ENCODE measurements at places on chromosomes 3 and 15.

- no peak for DNase-seq
Observed at GRCh38 chr3:12472796-12473195, 11.5 kb upstream of the TSEN2 start.

- no peak for DNase-seq
Observed at GRCh38 chr3:194158942-194159439, 23.0 kb downstream of the HES1 start.

DNA sequence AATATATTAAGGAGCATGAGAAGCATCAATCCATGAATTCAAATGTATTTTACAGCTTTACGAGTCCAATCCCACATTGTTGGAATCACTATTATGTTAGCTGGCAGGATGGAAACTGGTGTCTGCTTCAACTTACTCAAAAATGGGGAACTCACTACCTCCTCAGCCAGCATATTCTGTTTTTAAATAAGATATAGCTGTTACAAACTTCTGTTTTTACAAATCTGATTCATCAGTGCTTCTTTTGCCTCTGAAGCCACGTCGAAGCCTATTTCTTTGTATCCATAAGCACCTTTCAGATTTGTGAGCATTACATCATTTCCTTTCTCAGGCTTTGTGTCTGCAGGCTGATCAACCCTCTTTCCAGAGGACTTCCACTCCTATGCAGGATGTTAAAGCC, 105.9 kb downstream of the TPRG1 start:
- DNase-seq: no peak

DNA sequence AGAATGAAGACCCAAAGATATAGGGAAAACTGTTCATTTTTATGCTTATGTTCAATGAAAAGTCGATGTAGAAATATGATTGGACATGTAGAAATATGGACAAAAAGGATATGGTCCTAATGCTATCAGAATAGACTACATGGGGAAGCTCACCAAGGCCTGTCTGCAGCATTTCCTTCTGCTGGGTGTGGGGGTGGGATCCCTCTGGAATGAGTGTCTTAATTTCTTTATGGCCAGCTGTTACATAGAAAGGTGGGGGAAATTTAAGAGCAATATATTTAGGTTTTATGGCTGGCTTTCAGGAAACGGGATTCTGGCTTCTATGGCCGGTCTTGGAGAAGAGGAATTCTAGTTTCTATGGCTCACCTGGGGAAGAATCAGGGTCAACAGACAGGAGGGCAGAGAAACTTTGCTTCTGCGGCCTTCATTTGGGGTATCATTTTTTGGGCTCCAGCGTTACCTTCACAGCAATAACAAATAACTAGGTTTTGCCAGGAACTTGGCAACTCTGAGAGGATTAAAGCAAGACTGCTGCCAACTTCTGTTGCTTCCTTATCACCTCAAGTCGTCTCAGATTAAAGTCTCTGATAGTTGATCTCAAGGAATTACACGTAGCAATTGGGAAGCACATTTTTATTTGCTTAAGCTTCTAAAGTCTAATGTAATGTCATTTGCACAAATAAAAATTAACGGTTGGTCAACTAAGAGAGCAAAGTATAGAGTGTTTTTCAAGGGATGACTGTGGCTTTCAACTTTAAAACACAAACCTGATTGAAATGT, 57.0 kb upstream of the GATM start:
- no peak for DNase-seq

GRCh38 chr3:128488991-128489673, 3.9 kb downstream of the GATA2 start:
- no peak for DNase-seq

- no peak for DNase-seq
Observed at GRCh38 chr3:58691997-58692396, 25.4 kb upstream of the FAM3D start.

GRCh38 chr3:177603148-177603603, 405.9 kb upstream of the TBL1XR1 start:
- DNase-seq: no peak

- DNase-seq: no peak
Observed at GRCh38 chr15:78064544-78064943, 13.0 kb downstream of the TBC1D2B start.

- no peak for DNase-seq
Observed at GRCh38 chr15:38176155-38176554, 76.5 kb upstream of the SPRED1 start.

DNA sequence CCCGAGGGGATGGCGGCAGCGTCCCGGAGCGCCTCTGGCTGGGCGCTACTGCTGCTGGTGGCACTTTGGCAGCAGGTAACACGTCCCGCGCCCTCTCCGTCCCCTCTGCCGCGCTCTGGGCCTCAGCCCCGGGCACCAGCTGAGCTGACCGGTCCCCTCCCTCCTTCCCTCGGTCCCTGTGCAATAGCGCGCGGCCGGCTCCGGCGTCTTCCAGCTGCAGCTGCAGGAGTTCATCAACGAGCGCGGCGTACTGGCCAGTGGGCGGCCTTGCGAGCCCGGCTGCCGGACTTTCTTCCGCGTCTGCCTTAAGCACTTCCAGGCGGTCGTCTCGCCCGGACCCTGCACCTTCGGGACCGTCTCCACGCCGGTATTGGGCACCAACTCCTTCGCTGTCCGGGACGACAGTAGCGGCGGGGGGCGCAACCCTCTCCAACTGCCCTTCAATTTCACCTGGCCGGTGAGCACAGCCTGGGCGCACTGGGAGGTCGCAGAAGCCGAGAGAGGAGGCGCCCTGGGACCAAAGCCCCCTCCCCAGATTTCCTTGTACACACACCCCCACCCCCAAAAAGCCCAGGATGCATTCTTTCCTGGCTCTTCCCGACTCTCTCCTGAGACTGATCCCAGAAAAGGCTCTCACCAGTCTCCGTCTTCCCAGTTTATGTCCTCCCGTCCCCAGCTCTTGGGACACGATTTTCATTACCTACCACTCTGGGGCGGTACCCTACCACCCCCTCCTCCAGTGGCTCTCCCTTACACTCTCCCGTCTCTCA, 705 bp downstream of the DLL4 start:
- DNase-seq: no peak

DNA sequence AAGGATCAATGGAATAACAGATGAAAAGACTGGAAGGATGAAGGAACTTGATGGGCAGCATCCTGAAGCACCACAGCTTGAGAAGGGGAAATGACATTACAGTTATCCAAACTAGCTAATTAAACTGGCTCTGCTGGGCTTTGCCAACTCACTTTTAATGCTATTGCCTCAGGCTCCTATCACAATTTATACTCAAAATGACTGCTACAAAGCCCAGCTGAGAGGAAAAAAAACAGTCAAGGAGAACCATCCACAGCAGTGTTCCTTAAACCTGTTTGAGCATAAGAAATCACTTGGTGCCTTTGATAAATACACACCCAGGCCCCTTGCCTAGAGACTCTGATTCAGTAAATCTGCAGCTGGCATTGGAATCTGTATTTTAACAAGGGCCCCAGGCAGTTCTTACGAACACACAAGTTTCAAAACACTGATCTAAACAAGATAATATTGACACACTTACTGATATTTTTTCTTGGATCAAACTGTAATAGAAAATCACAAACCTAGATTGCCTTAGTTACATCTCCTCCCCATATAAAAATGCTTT, 85.8 kb downstream of the MB21D2 start:
- no peak for DNase-seq

GRCh38 chr15:33357845-33358244, 47.1 kb downstream of the RYR3 start:
- no peak for DNase-seq

DNA sequence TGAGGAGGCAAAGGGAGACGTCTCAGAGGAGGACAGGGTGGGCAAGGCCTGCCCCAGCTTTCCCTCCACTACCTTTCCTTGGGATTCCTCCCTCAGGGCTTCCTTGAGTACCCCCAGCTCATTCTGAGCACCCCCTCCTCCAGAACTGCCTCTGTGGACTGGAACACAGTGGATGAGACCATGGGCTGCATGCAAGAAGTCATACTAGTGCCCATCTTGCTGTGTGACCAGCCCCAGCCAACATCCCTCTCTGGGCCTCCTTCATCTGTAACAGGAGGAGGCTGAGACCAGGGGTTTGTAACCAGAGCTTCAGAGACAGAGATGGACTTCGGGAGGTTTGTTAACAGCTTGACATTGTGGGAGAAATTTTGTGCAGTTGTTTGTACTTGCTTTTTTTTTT, 25.6 kb downstream of the FEM1B start:
- DNase-seq: no peak

DNA sequence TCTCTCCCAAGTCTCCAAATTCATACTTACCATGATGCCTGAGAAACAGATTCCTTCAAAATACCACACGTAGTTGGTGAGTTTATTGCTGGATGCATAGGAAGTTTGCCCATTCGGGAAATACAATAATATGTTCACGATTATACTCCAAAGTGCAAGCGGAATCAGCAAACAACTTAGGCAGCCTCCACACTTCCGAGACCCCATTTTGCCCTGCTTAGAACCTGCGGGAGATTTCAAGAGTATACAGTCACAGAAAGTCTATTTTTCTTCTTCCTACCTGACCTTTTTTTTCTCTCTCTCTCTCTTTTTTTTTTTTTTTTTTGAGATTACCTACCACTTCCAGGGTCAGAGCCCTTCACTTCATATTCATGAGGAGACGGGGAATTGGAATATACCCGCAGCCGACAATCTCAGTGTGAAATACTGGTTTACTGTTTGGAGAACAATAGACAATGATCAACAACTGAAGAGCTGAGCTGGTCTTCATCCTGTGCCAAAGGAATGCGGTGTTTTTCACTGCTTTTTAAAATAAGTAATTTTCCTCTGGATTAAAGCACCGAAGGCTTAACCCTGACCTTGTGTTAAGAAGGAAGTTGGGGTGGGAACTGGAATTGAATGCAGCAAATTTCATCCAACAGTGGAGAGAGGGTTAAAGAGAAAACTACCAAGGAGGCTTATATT, at the start of gene TM4SF18:
TSS of gene TM4SF18 (minus strand) at position 461 of the 684 bp plus-strand sequence. CDS start at position 207, 254 bp downstream.
- no peak for DNase-seq

Measured in NCI-H1092 (cell line).